Endothelial cell of umbilical vein (primary cell): ENCODE measurements at places on chromosomes 16 and 17. TPM values are rescaled to one million over a fixed set of nuclear protein-coding genes. Genes with fewer than 3 reads are reported as not detected.

Gene PSMD3
- 136 and 142 TPM in 2 replicates for total RNA-seq

Gene RDM1
- 0.46 TPM in 1 of 2 replicates, not detected in the other for total RNA-seq

Gene KCTD11
- 3.5 and 3.8 TPM in 2 replicates for total RNA-seq

Gene MYH2
- total RNA-seq, result 0.05 TPM in 1 of 2 replicates, not detected in the other

Gene OR1A1
- total RNA-seq, result not detected in 2 replicates

Gene RBFOX1
- total RNA-seq, result not detected in 2 replicates

Gene DHRS7C
- not detected in 2 replicates for total RNA-seq

Gene HSD17B2
- 2.8 and 4.5 TPM in 2 replicates for total RNA-seq

Gene CDC6
- total RNA-seq, result 49.9 and 55.2 TPM in 2 replicates

Gene IRF8
- not detected in 2 replicates for total RNA-seq

Gene CA7
- total RNA-seq, result not detected in 2 replicates

Gene KRTAP16-1
- total RNA-seq, result not detected in 2 replicates

Gene HBM
- not detected in 2 replicates for total RNA-seq

Gene MYL4
- total RNA-seq, result 1.9 and 2.0 TPM in 2 replicates

Gene ACSM2A
- not detected in 2 replicates for total RNA-seq

Gene FOXC2
- total RNA-seq, result 44.0 and 47.0 TPM in 2 replicates

Gene OR2C1
- not detected in 2 replicates for total RNA-seq

Gene SCN4A
- total RNA-seq, result 0.40 TPM in 1 of 2 replicates, not detected in the other

Gene SCIMP
- total RNA-seq, result not detected in 2 replicates

Gene CD300LG
- total RNA-seq, result not detected in 2 replicates

Gene WDR90
- total RNA-seq, result 50.0 and 51.8 TPM in 2 replicates

Gene C17orf50
- not detected in 2 replicates for total RNA-seq

Gene SDK2
- not detected in 2 replicates for total RNA-seq

Gene HAP1
- total RNA-seq, result 0.23 and 0.24 TPM in 2 replicates

Gene TBX21
- total RNA-seq, result not detected in 2 replicates

Gene SLC25A11
- total RNA-seq, result 50.2 and 58.2 TPM in 2 replicates

Gene CDK3
- total RNA-seq, result 6.2 and 8.5 TPM in 2 replicates

Gene RGS11
- 3.0 and 5.5 TPM in 2 replicates for total RNA-seq

Gene ABI3
- total RNA-seq, result 35.2 and 35.7 TPM in 2 replicates

Gene RAPGEFL1
- total RNA-seq, result 11.8 and 13.4 TPM in 2 replicates

Gene HAS3
- 1.8 TPM in 2 replicates for total RNA-seq

Gene TADA2A
- 20.5 and 22.4 TPM in 2 replicates for total RNA-seq

Gene KRT17
- total RNA-seq, result 0.55 and 1.6 TPM in 2 replicates

Gene ORC6
- 31.1 and 34.9 TPM in 2 replicates for total RNA-seq

Gene NXPH3
- 2.0 and 2.1 TPM in 2 replicates for total RNA-seq

Gene PDILT
- total RNA-seq, result not detected in 2 replicates

Gene TP53I13
- total RNA-seq, result 33.8 and 41.1 TPM in 2 replicates
